ENCODE measurements at places on chromosomes 12 and 14.

GRCh38 chr14:75077794-75078193 is 8.4 kb downstream of the ZC2HC1C start:
- DNase-seq = no peak

DNA sequence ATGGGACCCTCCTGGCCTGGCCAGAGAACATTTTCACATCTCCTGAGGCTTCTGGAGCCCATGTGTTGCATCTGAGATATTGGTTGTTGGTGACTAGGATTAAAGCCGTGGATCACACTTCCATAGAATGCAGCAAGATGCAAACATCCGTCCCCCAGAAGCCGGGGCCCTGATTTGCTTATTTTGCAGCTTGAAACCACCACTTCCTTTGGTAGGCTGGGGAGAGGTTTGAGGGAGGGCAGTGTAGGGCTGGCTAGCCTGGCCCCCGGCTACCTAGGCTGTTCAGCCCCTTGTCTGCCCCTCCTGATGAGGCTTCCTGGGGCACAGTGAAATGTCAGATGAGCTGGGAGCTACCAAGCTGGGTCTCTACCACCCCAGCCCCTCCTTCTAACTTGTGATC is 209.7 kb upstream of the PWP1 start:
- DNase-seq = no peak

DNA sequence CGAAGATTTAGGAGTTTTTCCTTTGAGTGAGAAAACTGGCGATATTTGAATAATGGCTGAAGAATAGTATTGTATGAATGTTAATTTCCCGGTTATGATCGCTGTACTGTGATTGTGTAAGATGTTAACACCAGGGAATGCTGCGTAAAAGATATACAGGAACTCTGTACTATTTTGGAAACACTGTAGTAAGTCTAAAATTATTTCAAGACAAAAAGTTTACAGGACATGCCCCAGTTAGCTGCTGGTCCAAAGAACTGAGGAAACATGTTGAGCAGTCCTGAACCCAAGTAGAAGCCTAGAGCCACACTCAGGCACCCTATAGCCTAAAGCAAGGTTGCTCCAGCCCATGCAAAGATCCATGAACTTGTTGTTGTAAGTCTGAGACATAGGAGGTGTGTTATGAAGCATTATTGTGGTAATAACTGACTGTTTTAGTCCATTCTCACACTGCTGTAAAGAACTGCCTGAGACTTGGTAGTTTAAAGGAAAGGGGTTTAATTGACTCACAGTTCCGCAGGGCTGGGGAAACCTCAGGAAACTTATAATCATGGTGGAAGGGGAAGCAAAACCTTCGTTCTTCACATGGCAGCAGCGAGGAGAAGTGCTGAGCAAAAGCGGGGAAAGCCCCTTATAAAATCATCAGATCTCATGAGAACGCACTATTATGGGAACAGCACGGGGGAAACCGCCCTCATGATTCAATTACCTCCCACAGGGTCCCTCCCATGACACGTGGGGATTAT is 99.8 kb upstream of the RESF1 start:
- DNase-seq = no peak

DNA sequence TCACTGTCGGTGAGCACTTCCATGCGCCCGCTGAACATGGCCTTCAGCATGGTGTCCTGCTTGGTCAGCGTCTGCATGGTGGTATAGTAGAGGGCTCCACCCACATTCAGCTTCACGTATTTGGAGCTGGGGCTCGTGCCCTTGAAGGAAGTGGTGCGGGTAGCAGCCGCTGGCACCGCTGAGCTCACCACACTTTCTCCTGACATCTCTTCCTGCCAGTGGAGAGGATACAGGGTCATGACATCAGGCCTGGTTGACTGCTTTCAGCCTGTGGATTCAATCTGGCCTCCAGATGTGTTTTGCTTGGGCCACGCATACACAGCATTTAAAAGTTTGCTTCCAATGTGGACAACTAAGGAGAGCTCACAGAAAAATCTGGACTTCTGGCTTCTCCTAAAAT is 7.6 kb downstream of the KCTD10 start:
- no peak for DNase-seq

DNA sequence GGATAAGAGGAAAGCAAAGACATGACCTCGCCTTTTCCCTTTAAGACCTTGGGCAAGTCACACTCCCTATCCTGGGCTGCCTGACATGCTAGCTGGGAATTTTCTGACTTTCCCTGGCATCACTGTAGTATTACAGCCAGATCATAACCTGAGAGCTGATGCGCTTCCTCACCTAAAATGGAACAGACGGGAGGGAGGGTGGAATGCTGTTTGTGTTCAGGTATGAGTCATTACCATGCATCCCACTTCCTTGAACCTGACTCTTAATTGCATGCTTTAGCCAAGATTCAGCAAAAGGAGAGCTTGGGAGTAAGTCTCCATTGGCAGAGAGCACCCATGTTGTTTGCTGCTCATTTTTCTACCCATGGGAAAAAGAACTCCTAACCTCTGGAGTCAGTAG is 156.5 kb downstream of the KCNK10 start:
- DNase-seq = peak; percentile 1

DNA sequence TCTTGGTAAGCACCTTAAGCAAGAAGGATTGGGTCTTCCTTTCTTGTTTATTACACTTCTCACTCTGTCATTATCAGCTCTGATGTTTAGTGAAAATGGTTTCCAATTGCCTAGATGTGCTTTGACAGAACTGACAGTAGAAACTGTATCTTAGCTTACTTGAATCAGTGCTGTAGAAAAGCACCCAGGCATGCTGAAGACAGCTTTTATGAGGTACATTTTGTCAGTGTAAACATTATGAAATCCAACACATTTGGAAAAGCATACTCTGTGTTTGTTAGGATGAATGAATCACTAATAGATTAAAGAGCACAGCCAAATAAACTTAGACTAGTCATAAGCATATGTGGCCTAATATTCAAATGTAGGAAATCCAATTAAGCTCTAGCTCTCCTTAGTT is 290.2 kb upstream of the NPAS3 start:
- DNase-seq = no peak

- no peak for DNase-seq
Observed at GRCh38 chr12:58965568-58965967, 45.3 kb upstream of the LRIG3 start.

DNA sequence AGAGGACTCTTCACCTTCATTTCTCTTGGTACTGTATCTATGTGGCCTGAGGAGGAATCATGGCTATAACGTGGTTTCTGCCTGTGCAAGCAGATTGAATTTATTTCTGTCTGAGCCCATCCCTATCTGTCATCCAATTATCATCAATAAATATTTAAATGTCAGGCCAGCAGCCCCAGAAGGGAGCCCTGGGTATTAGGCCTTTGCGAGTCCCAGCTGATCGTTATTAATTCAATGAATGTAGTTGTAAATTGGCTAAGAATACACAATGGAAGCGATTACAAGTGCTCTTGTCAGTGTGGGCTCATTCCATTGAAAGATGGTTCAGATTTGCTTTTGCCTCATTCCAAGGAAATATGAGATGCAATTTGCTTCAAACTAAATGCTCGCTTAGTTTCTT is 142.0 kb downstream of the KTN1 start:
- DNase-seq = no peak

DNA sequence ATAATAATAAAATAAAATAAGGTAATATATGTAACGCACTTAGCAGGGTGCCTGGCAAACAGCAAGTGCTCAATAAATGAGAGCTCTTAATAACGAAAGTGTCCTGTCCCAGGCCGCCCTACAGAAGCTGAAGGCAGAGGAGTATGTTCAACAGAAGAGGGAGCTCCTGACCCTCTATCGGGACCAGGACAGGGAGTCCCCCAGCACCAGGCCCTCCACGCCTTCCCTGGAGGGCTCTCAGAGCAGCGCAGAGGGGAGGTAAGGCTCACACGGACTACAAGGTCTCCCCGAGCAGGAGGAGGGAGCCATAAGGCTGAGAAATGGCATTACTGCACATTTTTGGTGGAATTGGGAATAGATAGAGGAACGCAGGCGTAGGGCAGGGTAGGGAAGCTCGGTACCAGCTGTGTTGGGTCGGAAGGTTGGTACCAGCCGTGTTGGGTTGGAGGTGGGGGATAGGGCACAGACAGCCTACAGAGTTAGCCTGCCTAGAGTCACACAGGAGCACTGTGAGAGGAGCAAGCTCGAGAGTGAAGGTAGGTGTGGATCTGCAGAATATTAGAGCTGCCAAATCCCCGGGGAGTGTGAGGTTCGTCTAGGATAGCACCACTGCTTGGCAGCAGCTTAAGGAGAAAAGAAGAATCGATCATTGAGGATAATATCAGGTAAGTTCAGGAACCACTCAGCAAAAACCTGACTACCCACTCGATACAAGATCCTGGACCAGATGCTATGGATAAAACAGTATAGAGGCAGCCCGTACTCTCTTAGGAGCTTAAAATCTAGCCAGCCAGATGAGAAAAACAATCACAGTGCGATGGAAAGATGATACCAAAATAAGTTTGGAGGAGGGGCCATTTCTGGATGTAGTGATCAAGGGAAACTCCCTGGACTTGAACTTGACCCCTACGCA is 15.3 kb downstream of the TNFRSF1A start:
- no peak for DNase-seq

GRCh38 chr12:99984271-99985128 is at the start of gene ANKS1B:
ANKS1B (minus strand) TSS chr12:99984936; CDS start chr12:99984237, 699 bp downstream.
- no peak for DNase-seq

DNA sequence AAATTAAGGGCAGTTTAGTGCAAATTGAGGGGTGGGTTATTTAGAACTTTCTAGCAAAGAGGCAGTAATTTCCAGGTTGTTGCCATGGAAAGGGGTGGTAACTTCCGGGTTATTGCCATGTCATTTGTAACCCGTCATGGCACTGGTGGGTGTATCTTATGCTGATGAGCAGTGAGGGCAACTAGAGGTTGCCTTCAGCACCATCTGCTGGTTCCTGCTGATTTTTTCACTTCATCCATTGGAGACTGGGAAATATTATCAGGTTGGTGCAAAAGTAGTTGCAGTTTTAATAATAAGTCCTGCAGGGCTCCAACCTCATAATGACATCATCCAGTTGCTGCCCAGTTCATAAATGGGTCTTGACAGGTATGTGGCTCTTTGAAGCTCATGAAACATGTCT is 24.4 kb upstream of the SERPINA4 start:
- peak; percentile 51 for DNase-seq

DNA sequence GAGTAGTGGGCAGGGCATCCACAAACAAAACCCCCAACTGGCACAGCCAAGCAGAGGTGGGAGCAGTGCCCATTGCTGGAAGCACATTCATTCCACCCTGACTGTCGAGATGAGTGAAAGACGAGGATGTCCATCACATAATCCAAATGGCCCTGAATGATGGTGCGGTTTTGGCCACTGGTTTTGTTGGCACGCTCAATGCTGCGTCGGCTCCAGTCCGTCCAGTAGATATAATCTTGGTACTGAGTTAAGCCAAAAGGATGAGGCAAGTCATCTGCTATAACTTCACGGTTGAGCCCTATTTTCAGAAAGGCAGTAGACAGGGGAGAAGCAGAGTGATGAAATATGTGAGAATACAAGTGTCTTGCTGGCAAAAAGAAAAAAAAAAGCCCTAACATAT is 88.1 kb downstream of the BCL2L14 start:
- no peak for DNase-seq

DNA sequence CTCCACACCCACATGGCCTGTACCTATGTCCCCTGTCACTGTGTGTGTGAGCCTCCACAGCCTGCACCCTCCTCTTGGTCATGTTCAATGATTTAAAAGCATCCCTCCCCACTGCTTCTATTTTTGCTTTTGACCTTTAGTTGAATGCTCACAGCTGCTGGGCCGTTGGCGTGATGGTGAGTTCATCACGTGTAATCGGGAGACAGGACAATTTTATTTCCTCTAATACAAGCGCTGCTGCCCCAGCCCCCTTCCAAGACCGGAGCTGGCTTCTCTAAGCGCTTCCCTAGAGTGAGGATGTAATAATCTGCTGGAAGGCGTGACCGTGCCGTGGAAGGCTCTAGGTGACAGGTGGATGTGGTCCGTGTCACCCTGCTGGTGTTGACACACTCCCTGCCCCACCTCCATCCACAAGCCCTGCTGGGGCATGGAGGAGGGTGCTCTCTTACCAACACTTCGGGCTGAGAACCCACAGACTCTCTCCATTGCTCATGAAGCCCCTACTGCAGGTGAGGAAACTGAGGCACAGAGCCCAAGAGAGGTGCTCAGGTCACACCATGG is 25.4 kb downstream of the CCDC85C start:
- DNase-seq = no peak

GRCh38 chr12:108495054-108495453 is 20.0 kb upstream of the FICD start:
- DNase-seq = peak; percentile 71

GRCh38 chr12:68970951-68971350 is 38.0 kb upstream of the CPM start:
- no peak for DNase-seq

- DNase-seq = peak; percentile 26
Observed at GRCh38 chr12:82740129-82741000, 53.7 kb downstream of the TMTC2 start.

DNA sequence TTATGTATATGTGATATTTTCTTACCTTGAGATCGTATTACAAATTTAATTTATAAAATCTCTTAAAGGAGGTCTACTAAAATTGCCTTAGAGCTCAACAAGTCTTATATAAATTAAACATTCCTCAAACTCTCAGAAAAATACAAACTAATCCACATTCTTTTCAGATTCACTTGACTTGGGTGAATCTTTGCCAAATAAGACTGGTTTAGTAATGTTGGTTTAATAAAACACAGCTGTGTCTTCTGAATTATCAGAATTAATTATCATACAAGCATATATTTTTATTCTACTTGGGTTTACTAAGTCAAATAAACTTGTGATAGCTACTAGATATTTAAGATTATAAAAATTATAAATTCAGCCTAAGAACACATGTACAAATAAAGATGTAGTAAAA is 13.3 kb downstream of the GLIPR1L2 start:
- DNase-seq = no peak

- DNase-seq = peak; percentile 57
Observed at GRCh38 chr14:77059276-77059915, 30.9 kb upstream of the IRF2BPL start.

- DNase-seq = no peak
Observed at GRCh38 chr12:126487431-126487980, 1422.3 kb downstream of the AACS start.

GRCh38 chr14:65321370-65321875 is 91.1 kb upstream of the FUT8 start:
- no peak for DNase-seq

- DNase-seq = peak; percentile 79
Observed at GRCh38 chr12:104215638-104216297, at the start of gene TXNRD1. TXNRD1 (plus strand) TSS chr12:104215779; CDS start chr12:104215803, 24 bp downstream.

GRCh38 chr14:92516966-92517506 is 3.5 kb downstream of the RIN3 start:
- no peak for DNase-seq

DNA sequence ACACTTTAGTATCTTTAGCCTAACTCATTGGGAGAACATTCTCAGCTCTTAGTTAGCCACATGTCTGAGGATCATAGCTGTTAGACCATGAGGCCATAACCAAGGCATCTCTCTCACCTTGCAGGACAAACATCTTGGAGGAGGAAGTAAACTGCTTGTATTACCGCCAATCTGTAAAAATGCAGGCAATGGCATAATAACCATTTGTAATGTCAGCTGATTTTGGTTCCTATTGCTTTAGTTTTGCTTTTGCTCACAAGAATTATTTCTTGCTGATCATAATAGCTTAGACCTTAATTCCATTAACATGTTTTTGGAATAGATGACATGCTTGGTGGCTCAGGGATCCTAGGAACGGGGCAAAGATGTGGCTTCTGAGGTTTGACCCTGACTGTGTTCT is 16.4 kb upstream of the GSG1 start:
- no peak for DNase-seq

- DNase-seq = no peak
Observed at GRCh38 chr12:53618275-53618674, 7.9 kb downstream of the ATF7 start.
